ENCODE measurements at places on chromosomes 4 and X. TPM values are rescaled to one million over a fixed set of nuclear protein-coding genes. Genes with fewer than 3 reads are reported as not detected.

TRO gene
- total RNA-seq: 0.69 TPM

ATP1B4 gene
- total RNA-seq: not detected

NALF2 gene
- 5.8 TPM for total RNA-seq

KLB gene
- 0.08 TPM for total RNA-seq

FAM50A gene
- total RNA-seq: 116 TPM

STAP1 gene
- not detected for total RNA-seq

CXCL1 gene
- total RNA-seq: 9.1 TPM

Data from A549 treated with CORT108297 at 1 μM for 4 hours (cell line).